Tongue (tissue), 3 donors: ENCODE measurements at places on chromosomes 7 and 10. TPM values are rescaled to one million over a fixed set of nuclear protein-coding genes. Genes with fewer than 3 reads are reported as not detected.

DNA sequence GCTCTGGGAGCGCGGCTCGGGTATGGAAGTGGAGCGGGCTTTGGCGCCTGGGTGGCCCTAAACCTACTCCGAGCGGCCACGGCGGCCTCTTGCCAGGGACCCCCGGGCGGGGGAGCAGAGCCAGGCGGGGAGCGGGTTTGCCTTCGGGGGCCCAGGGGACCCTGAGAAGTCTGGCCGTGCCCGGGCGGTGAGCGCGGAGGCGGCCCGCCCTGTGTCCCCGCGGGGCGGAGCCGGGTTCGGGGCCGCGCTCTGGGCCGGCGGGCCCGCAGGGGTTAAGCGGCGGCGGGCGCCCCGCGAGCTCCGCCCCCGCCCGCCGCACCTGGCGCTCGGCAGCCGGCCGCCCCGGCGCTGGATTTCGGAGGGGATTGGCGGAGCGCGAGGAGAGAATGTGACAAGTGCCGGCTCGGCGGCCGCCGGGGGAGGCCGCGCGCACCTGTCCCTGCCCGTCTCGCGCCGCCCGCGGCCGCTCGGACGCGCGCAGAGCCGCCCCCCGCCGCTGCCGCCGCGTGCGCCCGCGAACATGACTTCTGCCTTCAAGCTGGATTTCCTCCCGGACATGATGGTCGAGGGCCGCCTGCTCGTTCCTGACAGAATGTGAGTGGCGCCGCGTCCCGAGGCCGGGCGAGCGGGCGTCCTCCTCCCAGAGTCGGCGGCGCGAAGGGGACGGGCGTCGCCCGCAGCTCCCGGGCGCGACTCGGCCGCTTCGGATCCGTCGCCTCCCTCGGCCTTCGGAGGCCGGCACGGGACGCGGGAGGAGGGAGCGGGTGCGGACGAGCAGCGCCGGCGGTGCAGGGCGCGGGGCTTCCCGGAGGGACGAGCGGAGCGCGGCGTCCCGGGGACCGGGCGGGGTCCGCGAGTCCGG is at the start of gene CELF2:
Gene CELF2, plus strand, starts transcription at position 303 of the 862 bp plus-strand sequence. Its CDS starts 218 bp downstream, at position 521.
- peak; percentile 93 for DNase-seq

- no peak for DNase-seq
These were observed 63.7 kb downstream of the ARHGAP12 start for GRCh38 chr10:31864834-31865518.

DNA sequence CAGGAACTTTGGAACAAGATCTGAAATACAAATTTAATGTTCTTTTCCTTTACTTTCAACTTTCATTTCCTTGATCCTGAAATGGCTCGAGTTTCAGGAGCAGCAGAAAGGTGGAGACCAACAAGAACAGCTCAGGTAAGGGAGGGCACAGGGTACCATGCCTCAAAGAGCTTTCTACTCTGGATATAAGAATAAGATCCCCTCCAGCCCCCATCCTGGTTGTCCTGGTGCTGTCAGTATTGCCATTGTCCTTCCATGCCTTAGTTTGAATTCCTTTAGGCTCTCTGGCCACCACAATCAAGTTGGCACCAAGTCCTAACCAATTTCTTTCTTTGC is 12.5 kb upstream of the CALU start:
- DNase-seq, result no peak

DNA sequence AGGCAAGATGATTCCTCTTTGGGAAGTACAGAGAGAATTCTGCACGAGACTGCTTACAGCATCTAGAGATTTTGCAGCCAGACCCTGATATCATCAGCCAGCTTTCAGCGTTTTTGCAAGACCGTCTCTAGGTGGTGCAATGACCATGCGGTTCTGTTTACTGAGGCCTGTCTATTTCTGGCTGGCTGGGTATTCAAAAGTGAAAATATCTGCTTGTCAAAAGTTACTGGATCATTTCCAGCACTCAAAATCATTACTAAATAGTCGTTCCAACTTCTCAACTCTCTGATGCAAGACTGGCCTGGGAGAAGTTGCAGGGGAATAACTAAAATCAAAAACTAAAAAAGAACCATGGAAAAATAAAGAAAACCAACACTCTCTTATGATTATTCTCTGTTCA is 240.1 kb downstream of the ELMO1 start:
- peak; percentile 96 for DNase-seq

DNA sequence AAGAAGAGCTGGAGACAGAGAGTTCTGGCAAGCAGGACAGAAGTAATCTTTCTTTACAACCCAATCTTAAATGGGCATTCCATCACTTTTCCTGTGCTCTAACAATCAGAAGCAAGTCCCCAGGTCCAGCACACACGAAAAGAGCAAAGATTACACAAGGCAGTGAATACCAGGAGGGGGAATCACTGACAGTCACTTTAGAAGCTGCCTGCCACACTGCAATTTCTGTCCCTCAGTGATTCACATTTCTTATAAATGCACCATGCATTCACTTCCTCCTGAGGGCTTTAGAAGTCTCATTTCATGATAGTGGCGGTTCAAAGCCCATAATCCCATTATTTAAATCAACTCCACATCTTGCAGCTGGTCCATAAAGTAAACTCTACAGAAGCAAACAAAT is 362.5 kb downstream of the POM121L12 start:
- no peak for DNase-seq

DNA sequence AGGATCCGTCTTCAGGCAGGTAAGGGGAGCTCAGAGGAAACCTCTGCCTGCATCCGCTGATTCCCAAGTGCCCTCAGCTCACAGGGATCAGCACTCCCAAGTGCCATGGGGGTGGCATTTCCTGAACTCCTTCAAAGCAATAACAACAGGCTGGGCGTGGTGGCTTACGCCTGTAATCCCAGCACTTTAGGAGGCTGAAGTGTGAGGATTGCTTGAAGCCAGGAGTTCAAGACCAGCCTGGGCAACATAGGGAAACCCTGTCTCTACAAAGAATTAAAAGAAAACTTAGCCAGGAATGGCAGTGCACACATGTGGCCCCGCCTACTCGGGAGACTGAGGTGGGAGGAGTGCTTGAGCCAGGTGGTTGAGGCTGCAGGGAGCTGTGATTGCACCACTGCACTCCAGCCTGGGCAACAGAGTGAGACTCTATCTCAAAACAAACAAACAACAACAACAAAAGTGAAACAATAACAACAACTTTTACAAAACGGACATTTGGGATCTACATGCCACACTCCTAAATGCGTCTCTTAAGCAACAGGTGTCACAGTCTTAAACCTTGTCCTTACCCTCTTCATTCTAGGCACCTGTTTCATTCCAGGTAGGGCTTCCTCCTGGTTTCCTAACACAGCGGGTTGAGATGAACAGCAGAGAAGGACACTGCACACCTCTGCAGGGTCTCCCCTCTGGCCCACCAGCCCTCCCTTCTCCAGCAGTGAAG is 73.8 kb downstream of the PAXIP1 start:
- no peak for DNase-seq

GRCh38 chr7:128946936-128947830 is 9.5 kb downstream of the IRF5 start:
- no peak for DNase-seq

- no peak for DNase-seq
These were observed 119.1 kb upstream of the PFKP start for GRCh38 chr10:2948127-2948854.

DNA sequence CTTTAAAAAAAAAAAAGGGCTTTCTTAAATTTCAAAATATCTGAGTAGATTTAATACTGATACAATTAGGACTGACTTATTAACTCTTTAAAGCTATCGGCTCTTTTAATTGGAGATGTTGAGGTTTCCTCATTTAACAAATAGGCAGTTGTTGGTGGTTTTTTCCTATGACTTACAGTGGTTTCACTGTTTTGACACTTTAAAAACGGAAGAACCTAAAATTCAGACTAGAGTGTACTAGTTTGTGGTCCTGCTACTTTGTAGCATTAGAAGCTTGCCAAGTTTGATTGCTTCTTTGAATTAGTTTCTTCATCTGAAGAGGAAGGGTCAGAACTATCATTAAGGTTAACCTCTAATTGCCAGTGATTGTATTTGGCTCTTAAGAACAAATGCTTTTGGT is 27.7 kb downstream of the CUL1 start:
- DNase-seq, result no peak

DNA sequence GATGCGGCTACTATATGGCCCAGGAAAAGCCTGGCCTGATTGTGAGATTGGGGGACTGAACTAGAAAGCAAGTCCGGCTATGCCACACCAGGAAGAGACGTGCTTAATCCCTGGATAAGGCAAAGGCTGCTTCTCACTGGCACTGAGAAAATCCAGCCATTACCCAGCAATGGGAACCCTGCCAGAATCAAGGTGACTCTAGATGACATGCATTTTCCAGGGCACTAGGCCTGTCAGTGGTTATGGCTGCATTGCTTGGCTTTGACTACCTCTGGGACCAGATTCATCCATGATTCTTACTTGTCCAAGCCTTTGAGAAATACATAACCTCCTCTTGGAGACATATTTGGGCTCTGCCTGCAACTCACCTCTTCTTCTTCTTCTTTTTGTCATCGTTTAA is 317.2 kb downstream of the GRID1 start:
- DNase-seq, result no peak

GRCh38 chr10:101536800-101537199 is 51.3 kb downstream of the POLL start:
- DNase-seq, result peak; percentile 17

GRCh38 chr7:16268821-16269768 is 152.2 kb downstream of the CRPPA start:
- DNase-seq, result no peak

DNA sequence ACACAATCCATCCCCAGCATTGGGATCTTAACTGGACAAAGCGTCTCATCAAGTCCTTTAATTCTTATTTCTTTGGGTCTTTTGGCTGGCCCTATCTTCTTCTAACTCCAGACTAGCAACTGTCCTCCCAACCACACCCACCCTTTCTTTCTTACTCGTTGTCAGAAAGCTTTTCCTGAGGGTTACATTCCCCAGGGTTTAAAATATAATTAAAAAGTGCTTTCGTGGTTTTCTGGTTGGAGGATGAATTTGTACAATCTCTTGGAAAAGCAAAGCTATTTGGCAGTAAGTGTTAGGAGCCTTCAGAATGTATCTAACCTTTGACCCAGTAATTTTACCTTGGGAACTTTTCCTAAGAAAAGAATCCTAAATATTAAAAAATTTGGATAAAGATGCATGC is 10.4 kb upstream of the ITGB8 start:
- no peak for DNase-seq

DNA sequence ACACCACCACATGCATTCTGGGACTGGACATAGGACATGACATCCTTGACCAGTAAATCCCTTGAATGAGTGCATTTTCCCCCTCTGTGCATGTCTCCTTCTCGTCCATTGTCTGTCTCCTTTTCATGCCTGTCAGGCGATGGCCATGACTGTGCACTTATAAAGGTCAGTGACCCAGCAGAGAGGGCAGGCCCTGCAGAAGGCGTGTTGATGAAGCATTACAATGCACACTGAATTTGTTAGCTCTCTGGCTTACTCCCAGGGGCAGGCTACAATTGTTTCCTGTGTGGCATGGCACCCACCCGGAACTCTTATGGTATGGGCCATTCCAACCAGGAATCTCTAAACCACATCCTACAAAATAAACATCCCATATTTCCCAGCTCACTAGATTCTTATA is 71.1 kb downstream of the SAMD9 start:
- no peak for DNase-seq

DNA sequence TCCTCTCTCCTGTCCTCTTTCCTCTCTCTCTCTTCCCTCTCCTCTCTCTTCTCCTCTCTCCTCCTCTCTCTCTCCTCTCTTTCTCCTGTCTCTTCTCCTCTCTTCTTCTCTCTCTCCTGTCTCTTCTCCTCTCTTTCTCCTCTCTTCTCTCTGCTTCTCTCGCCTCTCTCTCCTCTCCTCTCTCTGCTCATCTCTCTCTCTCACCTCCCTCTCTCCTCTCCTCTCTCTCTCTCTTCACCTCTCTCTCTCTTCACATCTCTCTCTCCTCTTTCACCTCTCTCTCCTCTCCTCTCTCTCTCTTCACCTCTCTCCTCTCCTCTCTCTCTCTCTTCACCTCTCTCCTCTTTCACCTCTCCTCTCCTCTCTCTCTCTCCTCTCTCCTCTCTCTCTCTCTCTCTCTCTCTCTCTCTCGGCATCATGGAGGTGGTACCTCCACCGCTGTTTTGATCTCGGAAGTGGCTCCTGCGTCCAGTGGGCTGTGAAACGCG is 30.1 kb downstream of the CFAP46 start:
- DNase-seq, result no peak

GRCh38 chr7:133556553-133556952 is 303.7 kb downstream of the EXOC4 start:
- no peak for DNase-seq

Gene RNF148
- 3.2 TPM for total RNA-seq

Gene SCIN
- total RNA-seq, result 9.5 TPM
